Tibial artery (tissue), 4 donors: ENCODE measurements at places on chromosomes 3 and 15.
A peak's percentile ranks its signal among the peaks of the same experiment; 100 is the strongest.

- H3K36me3 ChIP-seq = no peaks in the 10 kb centered on the region
- H3K27me3 ChIP-seq = no peaks in the 10 kb centered on the region
- no peak overlapping the region for H3K27ac ChIP-seq
- H3K4me3 ChIP-seq = no peak overlapping the region
These were observed 111.7 kb downstream of the NUP210 start for GRCh38 chr3:13308380-13308801.

GRCh38 chr3:161999846-162000245, 503.2 kb downstream of the OTOL1 start:
- no peaks in the 10 kb centered on the region for H3K27me3 ChIP-seq
- H3K4me3 ChIP-seq = no peak overlapping the region
- H3K36me3 ChIP-seq = no peaks in the 10 kb centered on the region

DNA sequence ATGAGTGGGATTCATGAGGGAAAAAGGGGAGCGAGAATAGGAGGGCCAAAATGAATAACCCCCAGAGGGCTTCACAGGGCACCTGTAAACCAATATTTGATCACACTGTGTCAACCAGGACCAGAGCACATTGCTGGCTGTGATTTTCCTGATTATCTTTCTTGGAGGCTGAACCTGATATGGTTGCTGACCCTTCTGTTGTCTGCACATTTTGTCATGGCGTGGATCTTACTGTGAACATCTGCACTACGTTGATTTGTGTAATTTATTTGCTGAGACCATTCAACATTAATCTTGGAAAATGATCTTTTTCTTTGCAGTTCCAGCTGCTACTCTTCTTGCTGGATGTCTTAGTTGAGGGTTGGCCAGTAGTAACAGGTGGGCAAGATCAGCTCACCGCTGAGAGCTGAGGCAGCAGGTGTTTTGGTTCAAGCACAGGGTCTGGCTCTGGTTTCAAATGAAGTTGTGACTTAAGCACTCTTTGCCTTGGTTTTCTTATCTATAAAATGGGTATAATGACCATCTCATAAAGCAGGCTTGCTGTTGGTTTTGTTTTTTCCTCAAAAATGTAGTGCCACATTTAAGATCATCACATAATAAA, 61.2 kb downstream of the ARHGEF26 start:
- no peaks in the 10 kb centered on the region for H3K36me3 ChIP-seq
- no peaks in the 10 kb centered on the region for H3K4me1 ChIP-seq
- peak overlapping the region; percentile 64 for H3K27ac ChIP-seq
- DNase-seq = no peak
- no peaks in the 10 kb centered on the region for H3K27me3 ChIP-seq

GRCh38 chr15:70268698-70269251, 171.1 kb upstream of the TLE3 start:
- no peaks in the 10 kb centered on the region for H3K27me3 ChIP-seq
- no peaks in the 10 kb centered on the region for H3K36me3 ChIP-seq
- H3K4me1 ChIP-seq = no peaks in the 10 kb centered on the region

GRCh38 chr15:67794832-67795574, 30.3 kb upstream of the SKOR1 start:
- no peak for DNase-seq
- no peak overlapping the region for H3K4me3 ChIP-seq
- H3K27me3 ChIP-seq = no peaks in the 10 kb centered on the region
- no peak overlapping the region for H3K27ac ChIP-seq
- H3K36me3 ChIP-seq = peaks cover 5% of the 10 kb centered on the region

GRCh38 chr15:68986322-68986721, 28.2 kb upstream of the NOX5 start:
- no peak for DNase-seq
- H3K36me3 ChIP-seq = no peaks in the 10 kb centered on the region
- H3K27ac ChIP-seq = no peak overlapping the region

- H3K4me3 ChIP-seq = no peak overlapping the region
- no peaks in the 10 kb centered on the region for H3K27me3 ChIP-seq
- peak; percentile 61 for DNase-seq
These were observed 47.2 kb downstream of the SLC12A8 start for GRCh38 chr3:125165189-125165947.

DNA sequence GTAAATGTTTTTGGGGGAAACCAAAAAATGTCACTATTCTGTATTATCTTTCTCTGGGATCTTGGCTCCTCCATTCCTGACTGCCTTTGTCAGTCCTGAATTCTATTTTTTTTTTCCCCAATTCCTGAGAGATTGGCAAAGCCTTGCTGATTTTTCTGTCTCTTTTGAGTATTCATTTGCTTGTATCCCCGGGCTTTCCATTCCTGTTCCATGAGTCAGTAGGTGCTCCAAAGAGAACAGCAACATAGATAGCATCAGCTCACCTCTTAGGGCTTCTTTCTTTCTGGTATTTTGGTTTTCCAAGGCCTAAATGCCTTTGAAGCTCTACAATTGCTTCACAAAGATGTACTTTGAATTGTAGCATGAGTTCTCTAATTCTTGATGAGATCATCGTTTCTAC, 271.7 kb upstream of the LRRC3B start:
- H3K4me1 ChIP-seq = no peaks in the 10 kb centered on the region
- no peaks in the 10 kb centered on the region for H3K36me3 ChIP-seq
- no peak for DNase-seq
- no peak overlapping the region for H3K4me3 ChIP-seq

DNA sequence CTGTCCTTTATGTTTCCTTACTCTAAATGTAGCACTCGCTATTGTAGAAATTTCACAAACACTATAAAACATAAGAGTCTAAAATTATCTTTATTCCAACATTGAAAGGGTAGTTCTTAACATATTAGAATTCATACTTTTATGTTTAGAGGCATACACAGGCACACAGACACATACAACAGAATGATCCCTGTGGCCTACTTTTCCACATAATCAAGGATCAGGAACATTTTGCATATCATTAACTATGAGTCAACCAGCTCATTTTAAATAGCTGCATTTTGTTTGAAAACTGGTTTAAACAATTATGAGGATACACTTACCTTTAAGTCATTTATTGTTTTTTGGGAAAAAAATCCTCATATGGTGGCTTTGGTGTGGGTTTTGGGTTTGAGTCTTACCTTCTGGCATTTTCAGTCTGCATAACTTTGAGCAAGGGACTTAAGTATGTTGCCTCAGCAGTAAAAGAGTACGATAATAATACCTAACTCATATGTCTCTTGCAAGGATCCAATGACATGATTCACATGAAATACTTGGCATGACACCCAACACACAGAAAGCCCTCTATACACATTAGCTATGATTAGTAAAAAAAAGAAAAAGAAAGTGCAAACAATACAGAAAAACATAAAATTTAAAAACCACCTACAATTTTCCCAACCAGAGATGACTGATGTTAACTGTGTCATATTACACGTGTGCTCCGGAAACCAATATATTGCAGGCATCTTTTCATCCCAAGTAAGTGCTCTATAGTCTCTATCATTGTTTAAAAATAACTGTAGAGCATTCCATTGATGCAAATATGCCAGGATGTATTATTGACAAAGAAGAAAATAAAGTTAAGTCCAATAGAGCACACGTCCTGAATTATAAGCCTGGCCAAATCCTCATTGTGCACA, 213.1 kb upstream of the ADAMTS9 start:
- H3K27ac ChIP-seq = peak overlapping the region; percentile 57
- no peak for DNase-seq
- no peak overlapping the region for H3K4me3 ChIP-seq
